Right cardiac atrium (tissue), 5 donors: ENCODE measurements at places on chromosomes 2 and 18. TPM values are rescaled to one million over a fixed set of nuclear protein-coding genes. Genes with fewer than 3 reads are reported as not detected.

The LYG2 gene
- polyA plus RNA-seq: not detected

The TFCP2L1 gene
- polyA plus RNA-seq: 0.38 TPM

- no peak for DNase-seq
Observed at GRCh38 chr2:181454686-181455450, 2.3 kb upstream of the ITGA4 start.

DNA sequence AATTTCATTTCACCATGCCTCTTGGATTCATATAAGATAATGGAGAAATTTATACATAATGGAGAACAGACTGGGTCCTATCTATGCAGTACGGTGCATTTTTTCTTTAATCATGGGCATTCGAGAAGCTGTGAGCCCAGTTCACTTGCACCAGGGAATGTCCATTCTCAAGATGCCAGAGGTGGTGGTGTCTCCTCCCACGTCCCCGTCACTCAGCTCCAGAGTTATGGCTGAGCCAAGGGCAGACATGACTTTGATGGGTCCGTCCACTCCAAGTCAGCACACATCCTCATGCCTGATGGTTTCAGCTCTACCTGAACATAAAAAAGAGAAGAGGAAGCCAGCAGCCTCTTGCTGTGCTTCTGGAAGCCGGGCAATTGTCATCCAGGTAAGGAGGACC is 42.1 kb upstream of the CREG2 start:
- DNase-seq: no peak

DNA sequence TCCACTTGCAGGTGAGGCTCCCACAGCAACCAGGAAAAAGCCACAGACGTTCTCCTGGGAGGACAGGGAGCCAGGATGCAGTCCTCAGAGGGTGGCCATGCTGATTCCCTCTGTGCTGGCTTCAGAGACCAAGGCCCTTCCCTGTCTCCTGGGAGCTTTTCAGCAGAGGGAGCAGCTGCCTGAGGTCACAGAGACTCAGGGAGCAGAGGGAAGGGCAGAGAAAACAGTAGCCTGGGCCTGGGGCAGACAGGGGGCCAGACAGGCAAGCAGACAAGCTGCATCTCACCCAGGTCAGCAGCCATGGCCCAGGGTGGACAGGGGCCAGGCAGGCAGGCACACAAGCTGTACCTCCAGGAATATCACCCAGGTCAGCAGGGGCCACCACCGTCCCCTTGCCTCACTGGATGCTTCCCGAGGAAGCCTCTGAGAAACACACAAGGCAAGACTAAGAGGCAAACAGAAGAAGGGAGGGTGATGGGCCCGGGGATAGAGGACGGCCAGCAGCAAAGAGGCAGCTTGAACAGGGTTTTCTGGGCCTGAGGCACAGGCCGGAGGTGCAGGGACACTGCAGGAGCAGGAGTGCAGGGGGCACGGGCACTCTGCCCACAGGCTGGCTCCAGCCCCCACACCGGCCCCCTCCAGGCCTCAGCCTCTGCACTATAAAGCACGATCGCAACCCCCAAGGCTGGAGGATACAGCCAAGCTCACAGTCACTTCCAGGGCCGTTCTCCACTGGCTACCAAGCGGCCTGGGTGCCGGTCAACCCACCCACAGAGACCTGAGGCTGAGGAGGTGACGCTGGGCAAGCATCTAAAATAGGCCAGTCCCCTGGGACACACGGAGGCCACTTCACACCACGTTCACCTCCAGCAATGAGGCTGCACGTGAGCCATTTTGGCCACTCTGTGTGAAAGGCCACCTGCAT is 6.1 kb downstream of the SLC66A2 start:
- no peak for DNase-seq

- no peak for DNase-seq
Observed at GRCh38 chr2:11514081-11514730, 19.6 kb upstream of the GREB1 start.

DNA sequence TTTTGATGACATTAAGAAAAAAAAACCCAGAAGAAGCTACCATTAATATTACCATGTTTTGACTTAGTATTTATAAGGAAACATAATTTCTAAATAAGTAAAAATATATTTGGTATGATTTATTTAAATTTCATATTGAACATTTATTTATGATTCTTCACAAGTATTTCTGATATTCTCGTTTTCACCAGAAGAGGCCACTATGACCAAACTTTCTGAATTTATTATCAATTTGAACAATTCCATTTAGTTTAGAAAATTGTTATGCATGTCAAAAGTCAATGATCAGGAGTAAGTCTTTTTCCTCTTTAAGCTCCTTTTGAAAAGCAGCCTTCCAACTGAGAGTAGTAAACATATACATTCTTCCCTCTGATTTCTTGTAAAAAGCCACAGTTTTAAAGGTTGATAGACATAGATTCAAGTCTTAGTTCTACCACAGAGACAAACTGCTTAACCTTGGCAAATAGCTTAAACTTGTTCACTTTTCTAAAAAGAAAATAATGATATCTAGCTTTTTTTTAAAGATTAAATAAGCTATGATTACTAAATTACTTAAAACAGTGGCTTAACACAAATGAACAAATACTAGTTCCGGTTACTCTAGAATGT is 329.9 kb downstream of the TRIB2 start:
- no peak for DNase-seq

DNA sequence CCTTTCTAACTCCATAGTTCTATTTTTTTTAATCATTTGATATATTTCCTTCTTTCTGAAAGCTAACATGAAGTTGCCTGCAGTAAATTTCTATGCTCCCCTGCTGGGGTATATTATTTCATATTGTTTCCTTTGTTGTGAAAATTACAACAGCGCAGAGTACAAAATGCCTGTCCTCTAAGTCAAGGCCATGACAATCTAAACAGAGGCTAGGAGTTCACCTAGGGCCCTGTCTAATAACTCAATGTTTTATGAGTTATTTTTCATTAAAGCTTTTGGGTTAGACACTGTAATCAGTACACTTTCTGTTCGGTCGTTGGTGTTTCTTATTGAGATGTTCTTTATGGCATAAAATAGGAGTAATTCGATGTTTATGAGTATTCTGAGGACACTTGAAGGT is 111.2 kb downstream of the OSR1 start:
- no peak for DNase-seq

GRCh38 chr2:64124571-64124970 is 19.6 kb downstream of the PELI1 start:
- no peak for DNase-seq

- DNase-seq: peak; percentile 74
Observed at GRCh38 chr18:2654928-2655177, 673 bp upstream of the SMCHD1 start.

- DNase-seq: no peak
Observed at GRCh38 chr18:37684590-37684989, 119.0 kb upstream of the CELF4 start.

GRCh38 chr18:76374330-76375281 is 120.4 kb downstream of the ZNF516 start:
- no peak for DNase-seq
